ENCODE measurements at places on chromosomes 2 and 18.

GRCh38 chr2:226758921-226759640, 40.5 kb downstream of the IRS1 start:
- peak; percentile 45 for DNase-seq

DNA sequence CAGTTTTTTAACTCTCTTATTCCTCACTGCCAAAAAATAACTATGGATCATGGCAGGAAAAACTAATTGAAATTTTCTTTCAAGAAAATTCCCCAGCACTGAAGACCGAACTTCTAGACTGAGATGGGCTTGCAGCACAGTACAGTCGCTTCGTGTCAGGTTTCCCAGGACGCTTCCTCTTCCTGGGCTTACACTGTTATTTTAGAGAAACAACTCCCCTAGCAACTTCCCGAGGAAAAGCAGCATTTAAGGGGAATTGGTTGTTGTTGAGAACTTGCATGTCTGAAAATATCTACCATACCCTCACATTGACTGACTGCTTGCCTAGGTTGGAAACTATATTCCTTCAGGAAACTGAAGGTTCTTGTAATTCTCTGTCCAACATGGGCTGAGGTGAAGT, 95.8 kb downstream of the NOL10 start:
- no peak for DNase-seq

GRCh38 chr18:32696376-32696775, 76.4 kb downstream of the KLHL14 start:
- DNase-seq = peak; percentile 65

GRCh38 chr18:37422116-37422515, 143.5 kb downstream of the CELF4 start:
- no peak for DNase-seq

- DNase-seq = no peak
Observed at GRCh38 chr18:74825460-74825859, 227.8 kb downstream of the ZNF407 start.

DNA sequence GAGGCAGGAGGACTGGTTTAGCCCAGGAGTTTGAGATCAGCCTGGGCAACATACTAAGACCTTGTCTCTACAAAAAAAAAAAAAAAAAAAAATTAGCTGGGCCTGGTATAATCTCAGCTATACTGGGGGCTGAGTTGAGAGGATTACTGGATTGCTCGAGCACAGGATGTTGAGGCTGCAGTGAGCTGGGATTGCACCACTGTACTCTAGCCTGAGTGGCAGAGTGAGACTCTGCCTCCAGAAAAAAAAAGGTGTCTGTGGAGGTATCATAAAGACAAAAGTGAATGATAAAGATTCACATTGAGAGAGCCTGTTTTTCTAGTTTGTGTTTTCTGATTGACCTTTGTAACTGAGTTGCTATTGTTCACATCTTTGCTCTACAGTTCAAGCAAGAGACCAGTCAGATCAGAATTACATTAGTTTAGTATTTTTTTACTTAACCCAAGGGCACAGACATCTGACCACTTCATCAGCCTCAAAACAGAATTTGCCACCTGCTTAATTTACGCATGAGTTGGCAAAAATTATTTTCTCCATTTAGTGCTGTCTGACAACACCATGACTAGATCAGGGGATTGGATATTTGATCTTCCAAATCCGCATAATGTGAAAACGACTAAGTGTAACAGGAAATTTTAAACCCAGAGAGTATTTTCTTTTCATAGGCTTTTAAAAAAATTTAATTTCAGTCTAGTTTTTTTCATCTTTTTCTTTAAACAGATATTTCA, 271.0 kb downstream of the TGIF1 start:
- peak; percentile 31 for DNase-seq

GRCh38 chr2:196291426-196291825, 120.0 kb upstream of the STK17B start:
- DNase-seq = peak; percentile 61

Data from epithelial cell of esophagus (primary cell).